ENCODE measurements at places on chromosomes 6 and 20.
A peak's percentile ranks its signal among the peaks of the same experiment; 100 is the strongest.

DNA sequence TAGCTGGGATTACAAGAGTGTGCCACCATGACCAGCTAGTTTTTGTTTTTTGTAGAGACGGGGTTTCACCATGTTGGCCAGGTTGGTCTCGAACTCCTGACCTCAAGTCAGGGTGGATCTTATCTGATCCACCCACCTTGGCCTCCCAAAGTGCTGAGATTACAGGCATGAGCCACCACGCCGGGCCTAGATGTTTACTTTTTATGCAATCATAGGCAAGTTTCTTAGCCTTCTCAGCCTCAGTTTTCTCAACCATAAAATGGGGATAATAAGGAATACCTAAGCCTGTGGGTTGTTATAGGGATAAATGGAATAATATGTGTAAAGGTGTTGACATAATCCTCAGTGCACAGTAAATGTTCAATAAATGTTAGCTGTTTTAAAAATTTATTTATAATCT lies 9.8 kb downstream of the SPATS1 start:
- DNase-seq, result no peak

GRCh38 chr20:38108986-38109541 lies 56.0 kb downstream of the TGM2 start:
- DNase-seq, result peak; percentile 76

GRCh38 chr6:133774356-133774755 lies 114.6 kb upstream of the TCF21 start:
- peak; percentile 76 for DNase-seq

GRCh38 chr20:37314617-37315016 lies 25.2 kb downstream of the MANBAL start:
- DNase-seq, result no peak

GRCh38 chr6:67694127-67694526 lies 941.0 kb upstream of the ADGRB3 start:
- no peak for DNase-seq

GRCh38 chr6:36712816-36713215 lies 15.2 kb downstream of the RAB44 start:
- no peak for DNase-seq

DNA sequence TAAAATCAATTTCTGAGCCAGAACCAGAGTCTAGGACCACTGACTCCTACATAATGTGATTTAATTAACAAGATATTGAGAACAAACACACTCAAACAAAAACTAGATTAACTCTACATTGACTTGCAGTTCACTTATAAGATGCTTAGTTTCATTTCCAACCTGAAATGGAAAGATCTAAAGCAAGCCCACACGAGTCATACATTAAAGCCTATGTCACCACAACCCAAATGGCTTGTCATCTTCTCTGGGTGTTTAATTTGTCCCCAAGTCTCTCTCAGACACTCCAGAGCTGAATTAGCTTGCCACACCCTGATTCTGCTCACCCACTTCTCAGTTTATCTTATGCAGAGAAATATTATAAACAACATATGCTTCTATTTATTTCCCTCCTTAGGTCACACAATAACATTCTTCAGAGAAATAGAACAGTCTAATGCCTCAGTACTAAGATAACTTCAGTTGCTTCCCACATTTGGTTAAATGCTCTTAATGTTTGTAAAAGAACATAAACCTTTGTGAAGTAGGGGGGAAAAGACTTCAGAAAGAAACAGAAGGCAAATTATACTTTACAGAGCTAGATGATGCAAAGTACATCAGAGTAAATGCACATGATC lies 8.8 kb upstream of the FBXO30 start:
- DNase-seq, result no peak

DNA sequence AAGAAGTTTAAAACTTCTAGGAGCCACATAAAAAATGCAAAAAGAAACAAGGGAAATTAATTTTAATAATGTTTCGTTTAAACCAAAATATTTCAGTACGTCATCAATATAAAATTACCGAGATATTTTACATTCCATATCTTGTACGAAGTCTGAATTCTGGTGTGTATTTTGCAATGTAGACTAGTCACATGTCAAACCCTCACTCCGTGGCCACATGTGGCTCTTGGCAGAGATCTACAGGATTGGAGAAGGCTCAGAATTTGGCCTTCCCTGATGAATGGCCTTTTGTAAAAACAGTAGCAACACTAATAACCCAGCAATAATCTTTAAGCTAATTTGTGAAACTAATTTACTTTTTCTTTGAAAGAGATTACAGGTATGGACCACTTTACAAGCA lies 217.1 kb downstream of the PRL start:
- DNase-seq, result peak; percentile 50

DNA sequence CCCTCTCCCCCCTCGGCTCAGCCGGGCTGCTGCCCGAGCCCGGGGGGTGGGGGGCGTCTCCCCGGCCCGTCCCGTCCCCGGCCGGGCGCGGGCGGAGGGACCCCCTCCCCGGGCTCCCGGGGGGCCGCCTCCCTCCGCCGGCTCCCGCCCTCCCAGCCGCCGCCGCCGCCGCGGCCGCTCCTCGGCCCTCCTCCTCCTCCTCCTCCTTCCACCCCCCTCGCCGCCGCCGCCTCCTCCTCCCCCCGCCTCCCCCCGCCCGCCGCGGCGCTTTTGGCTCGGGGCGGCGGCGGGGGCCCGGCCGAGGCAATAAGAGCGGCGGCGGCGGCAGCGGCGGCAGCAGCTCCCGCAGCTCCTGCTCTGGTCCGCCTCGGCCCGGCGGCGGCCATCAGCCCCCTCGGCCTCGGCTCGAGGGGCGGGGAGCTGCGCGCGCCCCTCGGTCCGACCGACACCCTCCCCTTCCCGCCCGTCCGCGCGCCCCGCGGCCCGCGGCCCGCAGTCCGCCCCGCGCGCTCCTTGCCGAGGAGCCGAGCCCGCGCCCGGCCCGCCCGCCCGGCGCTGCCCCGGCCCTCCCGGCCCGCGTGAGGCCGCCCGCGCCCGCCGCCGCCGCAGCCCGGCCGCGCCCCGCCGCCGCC lies 38.7 kb downstream of the GNAS start:
- DNase-seq, result peak; percentile 67

- DNase-seq, result peak; percentile 44
Measured at GRCh38 chr6:136415351-136416007, 125.8 kb upstream of the BCLAF1 start.

- no peak for DNase-seq
Measured at GRCh38 chr20:36885356-36885755, 9.4 kb downstream of the TLDC2 start.

- no peak for DNase-seq
Measured at GRCh38 chr6:157880534-157880933, 57.5 kb downstream of the SNX9 start.

GRCh38 chr6:33609019-33609418 lies 12.1 kb upstream of the ITPR3 start:
- no peak for DNase-seq

- DNase-seq, result no peak
Measured at GRCh38 chr20:53778736-53779135, 185.1 kb upstream of the ZNF217 start.

GRCh38 chr20:13220194-13220903 lies 725 bp upstream of the ISM1 start:
- DNase-seq, result peak; percentile 26

GRCh38 chr6:170475118-170475517 lies 78.0 kb downstream of the PSMB1 start:
- no peak for DNase-seq

- DNase-seq, result peak; percentile 14
Measured at GRCh38 chr6:8215631-8216030, 113.3 kb upstream of the EEF1E1 start.

DNA sequence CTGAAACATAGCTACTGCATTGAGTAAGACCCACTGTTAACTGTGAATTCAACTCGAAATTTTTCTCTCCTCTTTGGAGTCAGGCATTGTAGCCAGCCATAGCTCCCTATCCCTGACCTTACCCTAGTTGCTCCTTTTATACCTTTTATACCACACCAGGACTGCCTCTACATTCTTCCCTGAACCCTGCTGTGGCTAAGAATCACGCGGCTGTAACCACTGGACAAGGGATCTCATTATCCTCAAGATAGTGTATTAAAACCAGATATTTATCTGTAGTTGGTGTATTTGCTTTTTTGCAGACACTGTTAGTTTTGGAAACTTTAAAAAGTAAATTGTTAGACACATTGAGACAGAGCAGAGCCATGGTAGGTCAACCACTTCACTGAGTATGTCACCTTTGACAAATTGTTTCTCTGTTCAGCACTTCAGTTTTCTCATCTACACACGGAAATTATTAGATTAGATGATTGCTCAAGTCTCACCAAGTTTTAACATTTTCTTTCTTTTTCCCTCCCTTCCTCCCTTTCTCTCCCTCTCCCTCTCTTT lies 171.9 kb upstream of the PRND start:
- no peak for DNase-seq

GRCh38 chr6:46052479-46052878 lies 36.8 kb upstream of the CLIC5 start:
- no peak for DNase-seq

DNA sequence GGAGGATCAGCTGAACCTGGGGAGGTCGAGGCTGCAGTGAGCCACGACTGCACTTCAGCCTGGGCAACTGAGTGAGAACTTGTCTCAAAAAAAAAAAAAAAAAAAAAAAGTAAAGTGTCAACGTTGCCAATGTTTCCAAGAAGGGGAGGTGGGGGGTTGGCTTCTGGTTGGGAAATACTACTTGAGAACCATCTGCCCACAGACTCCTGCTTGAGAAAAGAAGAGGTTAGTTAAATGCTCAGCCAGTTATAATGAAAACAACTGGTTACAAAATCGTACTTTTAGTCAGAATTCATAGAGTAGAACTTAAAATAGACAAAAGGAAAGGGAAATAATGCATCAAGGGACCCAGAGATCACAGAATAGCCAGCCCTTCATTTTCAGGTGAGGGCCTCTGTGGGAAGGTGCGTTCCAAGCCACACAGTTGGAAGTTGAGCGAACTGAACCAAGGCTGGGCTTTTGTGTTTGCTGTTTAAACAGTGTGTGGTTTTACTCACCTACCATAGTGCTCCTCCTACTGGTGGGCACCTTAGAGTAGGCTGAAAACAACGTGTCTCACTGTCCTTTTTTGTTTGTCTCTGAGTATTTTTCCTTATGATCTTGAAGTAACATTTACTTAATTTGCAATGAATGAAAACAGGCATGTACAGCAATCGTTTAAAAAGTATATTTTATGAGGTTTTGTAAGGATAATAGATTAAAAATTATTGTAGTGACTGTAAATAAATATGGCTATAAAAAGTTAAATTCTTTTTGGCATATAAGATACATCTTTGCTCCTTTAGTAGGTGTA lies 200.7 kb downstream of the BCAS1 start:
- DNase-seq, result peak; percentile 86

DNA sequence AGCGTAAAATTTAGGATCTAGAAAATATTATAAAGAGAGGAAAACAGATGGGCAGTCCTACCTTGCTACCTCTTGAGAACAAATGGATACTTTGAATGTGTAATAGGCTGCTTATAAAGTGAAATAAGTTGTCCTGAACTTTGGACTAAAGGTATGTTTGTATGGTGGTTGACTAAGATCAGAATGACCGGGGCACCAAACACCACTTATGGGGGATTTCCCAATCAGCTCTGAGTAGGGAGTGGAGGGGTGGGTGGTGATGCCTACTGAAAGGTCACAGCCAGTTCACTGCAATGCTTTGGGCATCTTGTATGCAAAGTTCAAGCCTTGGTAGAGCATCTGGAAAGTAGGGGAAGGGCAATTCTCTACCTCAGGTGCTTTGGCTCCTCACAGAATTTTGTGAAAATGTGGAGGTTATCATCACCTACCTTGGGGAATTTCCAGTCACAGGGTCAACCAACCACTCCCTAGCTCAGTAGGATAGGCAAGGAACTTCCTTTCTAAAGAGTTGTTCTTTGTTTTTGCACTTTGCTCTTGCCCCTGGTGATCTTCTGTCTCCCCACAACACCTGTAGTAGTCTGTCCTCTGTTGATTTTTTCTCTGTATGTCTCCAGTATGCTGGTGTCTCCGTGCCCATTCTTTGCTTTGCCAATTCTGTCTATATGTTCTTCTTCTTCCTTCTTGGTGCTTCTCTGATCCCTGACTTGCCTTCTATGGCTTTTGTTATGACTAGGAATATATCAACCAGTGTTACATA lies at the start of gene TRIM31:
TRIM31 (minus strand) TSS at position 88 of the 757 bp plus-strand sequence. CDS start 285 bp downstream, outside the sequence.
- DNase-seq, result no peak

- no peak for DNase-seq
Measured at GRCh38 chr6:167781868-167782267, 44.8 kb upstream of the AFDN start.

GRCh38 chr20:24762791-24763350 lies 186.2 kb upstream of the CST7 start:
- no peak for DNase-seq

- peak; percentile 72 for DNase-seq
Measured at GRCh38 chr20:51487565-51488268, 54.8 kb downstream of the NFATC2 start.

DNA sequence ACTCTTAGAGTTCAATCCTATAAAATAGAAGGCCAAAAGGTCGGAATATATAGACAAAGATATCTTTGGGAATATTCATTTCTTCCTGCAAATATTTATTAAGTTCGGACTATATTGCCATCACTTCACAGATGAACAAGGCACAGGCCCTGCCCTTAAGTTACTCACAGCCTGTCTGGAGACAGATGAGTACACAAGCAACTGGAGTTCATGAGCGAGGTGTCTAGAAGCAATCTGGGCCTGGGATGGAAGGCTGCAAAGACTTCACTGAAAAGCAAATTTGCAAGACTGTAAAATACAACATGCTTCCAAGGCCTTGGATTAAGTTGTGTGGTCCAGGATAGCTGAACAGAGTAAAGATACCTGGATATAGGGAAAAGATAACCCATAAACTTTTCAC lies 56.7 kb upstream of the CEP85L start:
- peak; percentile 19 for DNase-seq

GRCh38 chr6:36127462-36128016 lies 2.8 kb upstream of the MAPK13 start:
- peak; percentile 89 for DNase-seq

DNA sequence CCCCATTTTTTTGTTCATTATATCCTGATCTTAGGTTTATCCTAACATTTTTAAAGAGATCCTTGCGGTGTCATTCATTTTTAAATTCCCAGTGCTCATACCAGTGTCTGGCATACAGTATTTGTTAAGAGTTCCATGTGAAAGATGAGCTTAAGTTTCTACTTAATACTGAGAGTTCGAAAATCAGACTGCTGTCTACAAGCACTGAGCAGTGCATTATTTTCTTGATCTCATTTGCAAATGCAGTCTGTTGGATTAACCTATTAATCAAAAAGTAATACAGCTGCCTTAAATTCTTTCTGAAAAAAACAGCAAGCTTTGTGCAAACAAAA lies 663 bp downstream of the COQ3 start:
- no peak for DNase-seq

Data from fibroblast of pulmonary artery (primary cell).